Adrenal gland (tissue), 19 donors: ENCODE measurements at places on chromosomes 3 and 15. TPM values are rescaled to one million over a fixed set of nuclear protein-coding genes. Genes with fewer than 3 reads are reported as not detected.
A peak's percentile ranks its signal among the peaks of the same experiment; 100 is the strongest.

- no peaks in the 10 kb centered on the region for H3K27me3 ChIP-seq
- H3K36me3 ChIP-seq, result no peaks in the 10 kb centered on the region
- H3K4me3 ChIP-seq, result peak within 1 kb of the TSS; percentile 41
Measured at GRCh38 chr3:141486746-141487520, at the start of gene RASA2. RASA2 (plus strand) TSS chr3:141487027; CDS start chr3:141487084, 57 bp downstream.

DNA sequence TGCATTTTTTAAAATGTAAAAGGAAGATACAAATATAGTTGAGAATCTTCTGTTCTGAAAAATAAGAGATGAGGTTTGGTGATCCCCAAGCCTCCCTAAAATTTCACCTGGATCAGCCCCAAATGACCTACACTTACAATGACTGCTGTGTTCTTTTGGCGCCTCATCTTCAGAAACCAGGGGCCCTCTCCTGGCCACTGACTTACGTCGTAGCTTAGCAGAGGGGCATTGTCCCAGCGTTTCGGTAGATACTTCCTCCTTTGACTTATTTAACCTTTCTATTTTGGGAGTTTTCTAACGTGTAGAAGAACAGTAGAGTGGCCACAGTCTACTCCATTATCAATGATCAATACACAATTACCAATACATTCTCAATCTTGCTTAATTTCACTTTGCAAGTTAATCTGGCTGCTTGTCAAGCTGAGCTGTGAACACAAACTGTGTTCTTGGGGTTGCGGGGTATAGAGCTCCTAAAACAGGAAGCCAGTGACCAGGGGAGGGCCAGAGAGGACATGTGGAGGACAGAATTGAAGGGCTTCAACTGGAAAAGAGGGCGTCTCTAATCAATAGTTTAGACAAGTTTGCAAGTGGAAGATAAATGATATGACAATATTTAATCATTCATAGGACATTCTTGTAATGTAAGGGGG, 419.5 kb downstream of the LPP start:
- H3K4me1 ChIP-seq, result peaks cover 3% of the 10 kb centered on the region
- no peaks in the 10 kb centered on the region for H3K27me3 ChIP-seq

- H3K4me1 ChIP-seq, result peaks cover 8% of the 10 kb centered on the region
- no peaks in the 10 kb centered on the region for H3K36me3 ChIP-seq
- H3K27ac ChIP-seq, result no peak overlapping the region
- H3K4me3 ChIP-seq, result no peak overlapping the region
- peak; percentile 43 for DNase-seq
Measured at GRCh38 chr3:181709537-181710279, 2.0 kb upstream of the SOX2 start.

- H3K4me1 ChIP-seq, result no peaks in the 10 kb centered on the region
- no peak overlapping the region for H3K4me3 ChIP-seq
- DNase-seq, result no peak
- no peaks in the 10 kb centered on the region for H3K27me3 ChIP-seq
Measured at GRCh38 chr3:109963831-109964230, 626.5 kb upstream of the DPPA4 start.

- no peak for DNase-seq
- H3K4me3 ChIP-seq, result no peak overlapping the region
Measured at GRCh38 chr3:9721700-9722060, 9.9 kb upstream of the BRPF1 start.

GRCh38 chr15:96125721-96126415, 204.6 kb upstream of the NR2F2 start:
- no peak overlapping the region for H3K27ac ChIP-seq

GRCh38 chr15:36742696-36743095, 163.3 kb downstream of the CDIN1 start:
- H3K4me3 ChIP-seq, result no peak overlapping the region
- no peaks in the 10 kb centered on the region for H3K27me3 ChIP-seq
- no peaks in the 10 kb centered on the region for H3K4me1 ChIP-seq
- DNase-seq, result no peak
- no peak overlapping the region for H3K27ac ChIP-seq

DNA sequence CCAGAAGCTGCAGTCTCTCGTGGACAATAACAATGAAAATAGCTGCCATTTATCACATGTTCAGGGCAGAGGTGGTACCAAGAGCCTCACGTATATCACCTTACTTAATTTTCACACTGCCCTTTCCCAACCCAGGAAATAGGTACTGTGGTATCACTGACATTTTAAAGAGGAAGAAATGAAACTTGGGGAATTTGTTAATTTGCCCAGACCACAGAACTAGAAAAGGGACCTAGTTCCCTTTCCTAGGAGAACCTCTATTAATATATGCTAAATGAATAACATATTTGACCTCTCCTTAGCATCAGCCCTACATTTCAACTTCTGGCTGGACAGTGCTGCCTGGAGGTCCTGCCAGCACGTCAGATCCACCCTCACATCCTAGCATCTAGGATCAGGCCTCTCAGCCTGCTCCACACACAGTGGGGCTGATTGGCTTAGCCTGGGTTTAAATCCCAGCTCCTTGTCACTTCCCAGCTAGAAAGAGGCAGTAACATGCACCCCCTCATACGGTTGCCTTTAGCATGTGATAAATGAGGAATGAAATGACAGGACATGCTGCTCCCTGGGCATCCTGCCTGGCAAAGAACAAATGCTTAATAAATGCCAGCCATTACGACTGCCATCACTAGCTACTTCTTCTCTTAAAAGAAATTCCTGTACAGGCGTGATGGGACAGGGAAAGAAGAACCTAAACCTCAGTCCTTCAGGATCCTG, 95.1 kb upstream of the TNFAIP8L3 start:
- no peak for DNase-seq
- H3K27me3 ChIP-seq, result peaks cover 6% of the 10 kb centered on the region
- peaks cover 23% of the 10 kb centered on the region for H3K4me1 ChIP-seq
- no peaks in the 10 kb centered on the region for H3K36me3 ChIP-seq
- H3K4me3 ChIP-seq, result no peak overlapping the region
- no peak overlapping the region for H3K27ac ChIP-seq

- no peaks in the 10 kb centered on the region for H3K4me1 ChIP-seq
- no peaks in the 10 kb centered on the region for H3K27me3 ChIP-seq
- no peak overlapping the region for H3K27ac ChIP-seq
- no peak for DNase-seq
Measured at GRCh38 chr3:13493867-13494441, 13.8 kb downstream of the HDAC11 start.

- no peaks in the 10 kb centered on the region for H3K4me1 ChIP-seq
- H3K36me3 ChIP-seq, result no peaks in the 10 kb centered on the region
- no peaks in the 10 kb centered on the region for H3K27me3 ChIP-seq
- H3K27ac ChIP-seq, result no peak overlapping the region
Measured at GRCh38 chr3:167146911-167147310, 233.2 kb downstream of the ZBBX start.

DNA sequence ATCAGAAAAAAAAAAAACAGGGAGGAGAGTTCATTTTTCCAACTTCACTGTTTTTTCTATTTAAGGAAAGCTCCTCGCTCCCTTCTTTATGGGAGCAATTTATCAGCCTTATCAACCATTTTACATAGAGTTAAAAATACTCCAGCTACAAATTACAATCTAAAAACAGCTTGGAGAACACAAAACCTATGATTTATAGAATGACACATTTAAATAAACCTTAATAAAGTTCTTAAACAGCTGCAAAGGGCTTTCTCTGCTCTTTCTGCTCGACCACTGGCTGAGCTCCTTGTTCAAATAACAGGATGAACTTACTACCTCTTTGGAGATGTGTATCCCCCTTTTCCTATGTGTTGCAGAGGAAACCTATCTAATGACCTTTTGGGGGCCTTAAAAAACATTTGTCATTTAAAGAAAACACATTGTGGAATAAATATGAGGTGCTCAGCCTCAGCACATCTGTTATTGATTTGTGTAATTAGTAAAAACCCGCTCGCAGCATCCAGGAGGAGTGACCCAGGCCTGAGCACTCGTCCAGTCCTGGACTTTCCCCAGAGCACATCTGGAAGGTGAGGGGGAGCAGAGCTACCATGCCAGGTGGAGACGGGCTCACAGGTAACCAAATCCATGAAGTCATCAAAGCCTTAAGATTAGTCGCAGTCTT, 231.2 kb downstream of the ATP8B4 start:
- H3K4me1 ChIP-seq, result no peaks in the 10 kb centered on the region
- no peak for DNase-seq
- no peak overlapping the region for H3K4me3 ChIP-seq
- H3K27me3 ChIP-seq, result no peaks in the 10 kb centered on the region
- H3K36me3 ChIP-seq, result no peaks in the 10 kb centered on the region

GRCh38 chr3:197103766-197104165, 74.1 kb upstream of the MELTF start:
- H3K4me3 ChIP-seq, result no peak overlapping the region
- H3K27ac ChIP-seq, result no peak overlapping the region
- H3K27me3 ChIP-seq, result no peaks in the 10 kb centered on the region
- peaks cover 6% of the 10 kb centered on the region for H3K4me1 ChIP-seq

DNA sequence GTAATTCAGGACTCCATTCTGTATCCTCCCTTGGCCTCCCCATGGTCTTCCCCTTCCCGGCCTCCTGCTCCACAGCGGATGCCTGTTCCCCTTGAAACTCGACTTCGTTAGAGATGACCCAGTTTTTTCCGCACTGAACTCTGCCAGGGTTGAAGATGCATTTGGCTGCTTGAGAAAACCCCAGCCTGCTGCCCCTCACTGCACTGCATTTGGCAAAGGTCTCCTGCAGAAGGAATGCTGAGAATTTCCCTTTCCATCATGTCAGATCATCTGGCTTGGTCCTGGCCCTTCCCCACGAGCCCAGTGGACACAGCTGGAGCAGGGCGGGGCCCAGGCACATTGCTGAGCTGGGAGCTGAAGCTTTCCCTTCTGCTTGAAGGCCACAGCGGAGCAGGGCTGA, 37.6 kb upstream of the RGMA start:
- H3K27me3 ChIP-seq, result no peaks in the 10 kb centered on the region
- no peak overlapping the region for H3K27ac ChIP-seq
- peak; percentile 50 for DNase-seq
- H3K4me1 ChIP-seq, result no peaks in the 10 kb centered on the region
- H3K4me3 ChIP-seq, result no peak overlapping the region
- H3K36me3 ChIP-seq, result no peaks in the 10 kb centered on the region

Gene CFAP100
- not detected for total RNA-seq

Gene SAMD7
- not detected for total RNA-seq

Gene ADPRH
- total RNA-seq, result 11.1 TPM

Gene ITIH4
- 61.0 TPM for total RNA-seq

Gene OIP5
- total RNA-seq, result 3.8 TPM

Gene PPM1L
- total RNA-seq, result 39.7 TPM

Gene MEGF11
- 0.69 TPM for total RNA-seq
